ENCODE measurements at places on chromosomes 12 and 14.

GRCh38 chr12:91188778-91189177, 6.2 kb upstream of the DCN start:
- no peak for DNase-seq

DNA sequence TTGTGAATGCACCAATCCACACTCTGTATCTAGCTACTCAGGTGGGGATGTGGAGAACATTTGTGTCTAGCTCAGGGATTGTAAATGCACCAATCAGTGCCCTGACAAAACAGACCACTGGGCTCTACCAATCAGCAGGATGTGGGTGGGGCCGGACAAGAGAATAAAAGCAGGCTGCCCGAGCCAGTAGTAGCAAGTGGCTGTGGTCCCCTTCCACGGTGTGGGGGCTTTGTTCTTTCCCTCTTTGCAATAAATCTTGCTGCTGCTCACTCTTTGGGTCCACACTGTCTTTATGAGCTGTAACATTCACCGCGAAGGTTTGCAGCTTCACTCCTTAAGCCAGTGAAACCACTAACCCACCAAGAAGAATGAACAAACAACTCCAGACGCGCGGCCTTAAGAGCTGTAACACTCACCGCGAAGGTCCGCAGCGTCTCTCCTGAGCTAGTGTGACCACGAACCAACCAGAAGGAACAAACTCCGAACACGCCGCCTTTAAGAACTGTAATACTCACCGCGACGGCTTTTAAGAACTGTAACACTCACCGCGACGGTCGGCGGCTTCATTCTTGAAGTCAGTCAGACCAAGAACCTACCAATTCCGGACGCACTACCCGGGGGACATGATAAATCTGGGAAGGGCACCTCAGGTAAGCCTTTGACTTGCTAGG, 4.6 kb upstream of the LDHB start:
- no peak for DNase-seq

DNA sequence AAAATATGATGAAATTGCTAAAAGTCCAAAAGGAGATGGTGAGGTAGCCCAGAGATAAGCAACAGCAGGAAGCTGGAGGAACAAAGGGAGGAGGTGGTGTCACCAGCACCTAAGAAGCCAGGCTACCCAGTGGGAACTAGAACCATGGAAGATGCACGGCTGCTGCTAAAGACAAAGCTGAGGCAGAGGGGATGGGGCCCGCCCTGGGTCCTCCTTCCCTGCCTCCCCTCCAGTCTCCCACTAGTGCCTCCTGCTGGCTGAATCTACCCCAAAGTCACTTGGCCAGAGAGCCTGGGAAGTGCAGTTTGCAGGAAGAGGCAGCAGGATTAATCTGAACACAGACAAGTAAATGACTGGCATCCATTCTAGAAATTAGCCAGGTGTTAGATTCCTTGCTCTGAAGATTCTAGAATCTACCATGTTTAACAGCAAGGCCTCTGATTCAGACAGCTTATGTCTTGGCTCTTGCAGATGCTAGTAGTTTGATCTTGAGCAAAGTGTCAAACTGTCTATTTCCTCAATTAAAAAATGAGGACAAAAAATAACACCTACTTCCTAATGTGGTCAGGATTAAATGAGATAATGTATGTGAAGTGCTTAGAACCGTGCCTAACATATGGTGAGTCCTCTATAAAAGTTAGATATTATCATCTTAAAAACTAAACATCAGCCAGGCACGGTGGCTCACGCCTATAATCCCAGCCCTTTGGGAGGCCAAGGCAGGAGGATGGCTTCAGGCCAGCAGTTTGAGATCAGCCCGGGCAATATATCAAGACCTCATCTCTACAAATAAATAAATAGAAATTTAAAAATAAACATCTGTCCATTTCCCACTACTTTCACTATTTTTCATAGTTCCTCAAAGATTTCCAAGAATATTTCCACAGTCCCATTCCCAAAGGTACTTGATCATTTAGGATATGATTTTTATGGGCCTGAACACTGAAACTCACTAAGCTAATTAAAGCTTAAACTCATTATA, 5.8 kb upstream of the LRP10 start:
- no peak for DNase-seq

DNA sequence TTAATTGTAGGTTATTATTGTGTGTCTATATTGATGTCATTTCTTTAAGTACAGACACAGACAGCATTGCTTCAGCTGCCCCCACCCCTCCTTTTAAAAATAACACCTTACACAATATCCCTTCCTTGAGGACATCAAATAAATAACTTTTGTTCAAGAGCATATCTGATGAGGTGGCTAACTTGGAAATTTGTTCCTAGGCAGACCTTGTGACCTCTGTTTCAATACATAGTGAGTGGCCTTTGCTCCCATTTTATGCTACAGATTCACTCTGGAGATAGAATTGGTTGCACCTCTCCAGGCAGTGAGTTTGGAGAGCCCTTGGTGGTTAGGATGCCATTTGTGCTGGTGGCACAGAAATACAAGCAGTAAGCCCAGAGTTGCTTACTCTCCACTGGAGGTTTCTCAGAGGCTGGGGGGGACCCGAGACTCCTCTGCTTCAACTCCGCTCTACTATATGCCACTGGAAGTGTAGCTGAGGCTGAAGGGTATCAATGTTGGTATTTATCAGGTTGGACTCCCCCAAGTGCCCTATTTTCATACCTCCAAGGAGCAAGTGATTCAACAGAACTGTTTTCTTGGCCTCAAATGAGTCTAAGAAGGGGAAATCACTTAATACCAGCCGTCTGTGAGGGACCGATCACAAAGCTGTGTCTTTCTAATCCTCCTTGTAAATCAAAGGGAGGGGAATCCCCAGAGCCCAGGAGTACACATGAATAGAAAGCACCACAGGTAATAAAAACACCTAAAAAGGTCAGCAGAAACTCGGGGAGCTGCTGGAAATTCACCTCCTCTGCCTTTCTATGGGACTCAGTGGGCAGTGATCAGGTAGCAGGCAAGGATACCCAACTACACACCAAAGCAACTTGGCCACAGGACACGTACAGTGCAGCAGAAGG, 463.1 kb downstream of the RAD51B start:
- no peak for DNase-seq

GRCh38 chr14:99537399-99537798, 56.2 kb downstream of the CCNK start:
- DNase-seq, result no peak
